Esophagus squamous epithelium (tissue), 5 donors: ENCODE measurements at places on chromosomes 13 and 19.

- no peak overlapping the region for H3K27ac ChIP-seq
- no peak for DNase-seq
- H3K4me1 ChIP-seq = peaks cover 14% of the 10 kb centered on the region
- no peak overlapping the region for H3K4me3 ChIP-seq
- no peaks in the 10 kb centered on the region for H3K27me3 ChIP-seq
These were observed 17.3 kb downstream of the DOT1L start for GRCh38 chr19:2180881-2181632.

GRCh38 chr13:109152941-109153340, 523.5 kb downstream of the MYO16 start:
- H3K36me3 ChIP-seq = no peaks in the 10 kb centered on the region
- no peaks in the 10 kb centered on the region for H3K27me3 ChIP-seq
- no peak overlapping the region for H3K27ac ChIP-seq
- H3K4me3 ChIP-seq = no peak overlapping the region

DNA sequence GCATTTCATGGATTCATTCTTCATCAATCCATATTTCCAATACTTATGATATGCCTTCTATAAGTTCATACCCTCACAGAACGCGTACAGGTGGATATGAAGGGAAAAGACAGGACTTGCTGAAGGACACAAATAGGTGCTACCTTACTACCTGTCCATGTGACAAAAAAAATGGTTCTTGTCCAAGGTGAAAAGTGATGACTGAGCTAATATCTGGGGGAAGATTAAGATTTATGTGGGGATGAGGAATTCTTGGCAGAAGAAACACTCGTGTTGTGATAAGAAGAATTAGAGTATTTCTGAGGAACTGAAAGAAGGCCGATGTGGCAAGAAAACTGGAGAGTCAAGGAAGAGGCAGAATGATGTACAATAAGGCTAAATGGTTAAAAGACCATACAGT, 356.4 kb upstream of the ATXN8OS start:
- no peak overlapping the region for H3K27ac ChIP-seq
- no peaks in the 10 kb centered on the region for H3K36me3 ChIP-seq
- DNase-seq = no peak

DNA sequence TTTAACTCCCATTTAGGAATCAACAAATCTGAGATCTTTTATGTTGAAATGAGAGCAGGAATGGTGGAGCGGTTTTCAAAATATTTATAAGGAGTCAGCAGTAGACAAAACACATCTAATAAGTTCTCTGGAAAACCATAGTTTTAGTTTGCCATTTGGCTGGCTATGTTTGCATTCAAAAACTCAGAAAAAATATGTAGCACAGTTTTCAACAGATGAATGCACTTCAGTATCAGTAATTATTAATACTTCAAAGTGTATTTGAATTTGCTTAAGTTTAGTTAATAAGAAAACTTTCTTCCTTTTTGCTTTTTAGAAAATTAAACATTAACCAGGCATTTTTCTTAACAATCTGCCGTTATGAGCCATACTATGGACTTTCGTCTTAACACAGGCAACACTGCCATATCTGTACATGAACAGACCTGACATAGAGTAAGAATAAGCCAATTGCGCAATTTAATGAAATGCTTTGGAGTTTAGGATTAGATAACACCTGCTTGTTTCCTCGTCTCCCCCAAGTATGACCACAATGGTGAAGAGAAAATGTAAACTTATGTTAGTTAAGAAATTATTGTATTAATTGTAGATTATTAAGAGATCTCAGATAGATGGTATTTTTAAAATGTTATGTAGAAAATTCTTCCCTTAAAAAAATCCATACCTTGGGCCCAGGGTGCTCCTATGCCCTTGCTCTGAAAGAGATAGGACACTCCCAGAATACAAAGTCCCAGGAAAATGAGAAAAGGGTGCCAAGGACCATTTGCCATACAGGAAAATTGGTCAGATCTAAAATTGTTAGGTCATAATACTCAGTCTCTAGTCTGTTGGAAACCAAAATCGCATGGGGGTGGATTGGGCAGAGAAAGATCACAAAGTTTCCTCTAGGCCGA, 552.3 kb upstream of the ARGLU1 start:
- no peak overlapping the region for H3K4me3 ChIP-seq
- H3K27ac ChIP-seq = no peak overlapping the region
- no peaks in the 10 kb centered on the region for H3K36me3 ChIP-seq
- H3K27me3 ChIP-seq = no peaks in the 10 kb centered on the region

DNA sequence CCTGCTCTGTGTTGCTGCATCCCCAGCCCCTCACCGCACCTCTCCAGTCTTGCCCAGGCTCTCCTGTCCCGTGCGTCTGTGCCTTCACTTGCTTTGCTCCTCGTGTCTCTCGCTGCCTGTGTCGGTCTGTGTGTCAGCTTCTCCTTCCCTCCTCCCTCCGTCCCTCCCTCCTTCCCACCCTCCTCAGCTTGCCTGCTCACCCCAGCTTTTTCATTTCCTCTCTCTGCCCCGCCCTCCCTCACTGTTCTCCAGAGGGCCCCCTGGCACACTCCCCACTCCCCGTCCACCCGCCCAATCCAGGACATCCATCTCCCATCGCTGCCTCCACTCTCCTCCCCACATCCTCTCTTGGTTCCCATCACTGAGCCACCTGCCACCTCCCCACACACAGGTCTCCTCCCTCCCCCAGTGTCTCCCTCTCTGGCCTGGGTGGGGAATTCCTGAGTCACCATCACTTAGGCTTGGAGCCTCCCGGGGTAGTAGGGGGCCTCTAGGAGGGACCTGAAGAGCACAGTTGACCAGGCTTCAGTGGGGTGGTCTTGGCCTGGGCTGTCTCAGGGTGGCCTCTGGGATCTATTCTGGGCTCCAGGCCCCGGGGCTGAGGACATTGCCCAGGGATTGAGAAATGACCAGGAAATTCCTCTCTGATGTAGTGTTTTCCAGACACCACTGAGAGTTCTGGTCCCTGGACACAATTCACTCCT, at the start of gene PTGIR:
TSS of gene PTGIR (minus strand) at position 132 of the 704 bp plus-strand sequence. CDS start 864 bp downstream, outside the sequence.
- peak within 1 kb of the TSS; percentile 84 for H3K27ac ChIP-seq
- H3K36me3 ChIP-seq = no peaks in the 10 kb centered on the region
- H3K4me1 ChIP-seq = peaks cover 65% of the 10 kb centered on the region

GRCh38 chr13:36794706-36795105, 24.3 kb upstream of the RFXAP start:
- H3K27ac ChIP-seq = no peak overlapping the region
- no peaks in the 10 kb centered on the region for H3K36me3 ChIP-seq
- DNase-seq = no peak
- no peaks in the 10 kb centered on the region for H3K27me3 ChIP-seq
- no peaks in the 10 kb centered on the region for H3K4me1 ChIP-seq

- no peaks in the 10 kb centered on the region for H3K27me3 ChIP-seq
- H3K4me3 ChIP-seq = no peak overlapping the region
- H3K4me1 ChIP-seq = no peaks in the 10 kb centered on the region
- no peak overlapping the region for H3K27ac ChIP-seq
- no peak for DNase-seq
- H3K36me3 ChIP-seq = no peaks in the 10 kb centered on the region
These were observed 274.1 kb upstream of the HTR2A start for GRCh38 chr13:47170971-47171370.

- no peak for DNase-seq
- H3K27me3 ChIP-seq = no peaks in the 10 kb centered on the region
- H3K4me1 ChIP-seq = peaks cover 12% of the 10 kb centered on the region
- no peak overlapping the region for H3K27ac ChIP-seq
These were observed 512.3 kb downstream of the MYO16 start for GRCh38 chr13:109141706-109142105.

DNA sequence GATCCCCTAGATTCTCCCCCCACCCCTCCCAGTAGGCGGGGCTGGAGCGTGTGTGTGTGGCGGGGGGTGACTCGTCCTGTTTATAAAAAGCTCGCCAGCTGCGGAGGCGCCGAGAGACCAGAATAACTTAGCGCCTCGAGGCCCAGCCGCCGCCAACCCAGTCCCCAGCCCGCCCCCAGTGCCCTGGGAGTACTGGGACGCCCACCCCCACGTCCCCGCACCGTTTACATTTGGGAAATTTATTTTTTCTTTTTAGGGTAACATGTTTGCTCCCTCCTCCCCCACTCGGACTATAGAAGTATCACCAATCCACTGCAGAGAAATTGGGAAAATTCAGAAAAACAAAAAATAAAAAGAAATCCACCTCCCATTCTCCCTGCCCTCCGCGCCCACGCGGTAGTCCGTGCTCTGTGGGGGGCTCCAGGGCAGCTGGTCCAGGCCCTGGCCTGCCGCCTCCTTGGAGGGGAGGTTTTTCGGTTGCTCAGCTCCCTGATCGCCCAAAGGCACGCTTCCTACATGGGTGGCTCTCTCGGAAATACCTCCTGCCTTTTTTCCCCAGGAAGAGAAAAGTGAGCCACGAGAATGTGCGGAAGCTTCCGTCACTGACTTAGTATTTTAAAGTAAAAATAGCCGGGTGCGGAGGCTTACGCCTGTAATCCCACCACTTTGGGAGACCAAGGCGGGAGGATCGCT, 1.5 kb upstream of the RAB3A start:
- DNase-seq = no peak
- H3K36me3 ChIP-seq = no peaks in the 10 kb centered on the region
- H3K4me3 ChIP-seq = peak overlapping the region; percentile 36
- peaks cover 19% of the 10 kb centered on the region for H3K4me1 ChIP-seq
- H3K27me3 ChIP-seq = no peaks in the 10 kb centered on the region

GRCh38 chr13:30173303-30173610, 134.1 kb downstream of the KATNAL1 start:
- peaks cover 6% of the 10 kb centered on the region for H3K4me1 ChIP-seq
- no peak overlapping the region for H3K4me3 ChIP-seq

- H3K27me3 ChIP-seq = no peaks in the 10 kb centered on the region
- DNase-seq = no peak
- H3K4me3 ChIP-seq = no peak overlapping the region
- H3K4me1 ChIP-seq = no peaks in the 10 kb centered on the region
These were observed 248.8 kb downstream of the SLITRK5 start for GRCh38 chr13:87919956-87920355.

GRCh38 chr13:20398459-20398858, 127.2 kb downstream of the CRYL1 start:
- no peak overlapping the region for H3K4me3 ChIP-seq
- peaks cover 39% of the 10 kb centered on the region for H3K4me1 ChIP-seq
- H3K27me3 ChIP-seq = no peaks in the 10 kb centered on the region
- no peak overlapping the region for H3K27ac ChIP-seq
- no peaks in the 10 kb centered on the region for H3K36me3 ChIP-seq

GRCh38 chr13:106879806-106880205, 311.9 kb upstream of the ARGLU1 start:
- DNase-seq = no peak
- H3K27ac ChIP-seq = no peak overlapping the region
- H3K4me1 ChIP-seq = no peaks in the 10 kb centered on the region
- H3K36me3 ChIP-seq = no peaks in the 10 kb centered on the region
- no peaks in the 10 kb centered on the region for H3K27me3 ChIP-seq

DNA sequence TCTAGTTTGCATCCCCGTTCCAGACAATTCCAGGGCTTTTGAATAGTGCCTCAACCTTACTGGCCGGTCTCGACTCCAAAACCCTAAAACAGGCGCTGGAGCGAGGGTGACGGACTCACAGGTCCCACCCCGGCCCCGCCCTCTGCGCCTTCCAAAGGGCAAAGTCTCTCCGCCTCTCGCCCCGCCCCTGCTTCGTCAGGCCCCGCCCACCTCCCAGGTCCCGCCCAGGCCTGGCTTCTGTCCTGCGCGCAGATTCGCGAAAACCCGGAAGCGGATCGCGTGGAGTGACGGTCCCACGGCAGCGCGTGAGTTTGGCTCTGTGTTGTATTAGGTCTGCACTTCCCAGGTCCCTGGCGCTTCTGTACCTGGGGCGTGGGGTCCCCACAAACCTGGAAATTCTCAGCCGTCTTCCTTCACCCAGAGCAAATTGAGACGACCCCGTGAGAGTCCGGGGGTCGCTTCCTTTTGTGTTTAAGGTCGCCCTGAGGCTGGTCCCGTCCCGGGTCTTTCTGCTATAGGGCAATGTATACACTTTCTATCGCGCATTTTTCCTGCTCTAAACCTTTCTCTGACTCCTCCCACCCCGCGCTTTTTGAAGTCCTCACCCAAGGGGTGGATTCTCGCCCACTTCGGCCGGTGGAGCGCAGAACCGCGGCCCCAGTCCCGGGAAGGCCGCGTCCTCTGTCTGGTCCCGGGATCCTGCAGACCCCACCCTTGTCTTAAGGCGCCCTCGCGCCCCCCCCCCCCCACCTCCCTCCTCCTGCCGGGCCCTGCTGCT, at the start of gene ZNF813:
TSS of gene ZNF813 (plus strand) at position 249 of the 778 bp plus-strand sequence. CDS start 16,090 bp downstream, outside the sequence.
- peak; percentile 51 for DNase-seq
- H3K36me3 ChIP-seq = no peaks in the 10 kb centered on the region
- H3K4me3 ChIP-seq = peak within 1 kb of the TSS; percentile 80
- H3K4me1 ChIP-seq = peaks cover 18% of the 10 kb centered on the region
- H3K27ac ChIP-seq = peak within 1 kb of the TSS; percentile 86
- no peaks in the 10 kb centered on the region for H3K27me3 ChIP-seq

DNA sequence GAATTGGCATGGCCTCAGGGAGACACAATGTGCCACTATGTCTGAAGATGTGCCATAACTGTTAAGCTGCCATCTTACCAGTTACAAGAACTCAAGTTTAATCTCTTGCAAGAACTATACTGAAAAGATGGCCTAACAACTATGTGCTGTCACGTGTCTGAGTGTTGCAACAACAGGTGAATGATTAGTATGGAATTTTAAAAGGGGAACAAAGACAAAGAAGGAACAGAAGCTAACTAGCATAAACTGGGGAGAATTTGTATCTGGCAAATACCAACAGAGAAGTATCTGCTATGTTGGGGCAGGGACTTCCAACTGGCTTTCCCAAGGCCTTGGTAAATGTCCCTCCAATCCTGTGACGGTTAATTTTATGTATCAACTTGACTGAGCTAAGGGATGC, 11.5 kb upstream of the ACOD1 start:
- H3K4me3 ChIP-seq = no peak overlapping the region
- no peak for DNase-seq
- H3K36me3 ChIP-seq = no peaks in the 10 kb centered on the region
- no peaks in the 10 kb centered on the region for H3K4me1 ChIP-seq
- H3K27me3 ChIP-seq = no peaks in the 10 kb centered on the region

GRCh38 chr13:26425443-26426358, 131.8 kb upstream of the WASF3 start:
- H3K4me1 ChIP-seq = peaks cover 4% of the 10 kb centered on the region
- H3K36me3 ChIP-seq = no peaks in the 10 kb centered on the region
- DNase-seq = no peak
- H3K27ac ChIP-seq = peak overlapping the region; percentile 60
- H3K4me3 ChIP-seq = no peak overlapping the region

- DNase-seq = no peak
- no peaks in the 10 kb centered on the region for H3K27me3 ChIP-seq
- no peak overlapping the region for H3K27ac ChIP-seq
- H3K36me3 ChIP-seq = no peaks in the 10 kb centered on the region
- H3K4me1 ChIP-seq = peaks cover 20% of the 10 kb centered on the region
These were observed 19.9 kb upstream of the GPR183 start for GRCh38 chr13:99327126-99327525.

DNA sequence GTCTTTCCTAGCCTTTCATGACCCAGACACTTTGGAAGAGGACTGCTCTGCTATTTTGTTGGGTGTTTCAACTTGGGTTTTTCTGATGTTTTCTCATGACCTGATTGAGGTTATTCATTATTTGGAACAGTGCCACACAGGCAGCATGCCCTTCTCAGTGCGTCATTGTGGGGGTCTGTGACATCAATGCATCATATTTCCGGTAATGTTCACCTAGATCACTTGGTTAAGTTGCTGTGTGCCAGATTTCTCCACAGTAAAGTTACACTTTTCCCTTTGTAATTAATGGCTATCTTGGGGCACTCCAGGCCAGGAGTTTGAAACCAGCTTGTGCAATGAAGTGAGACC, 124.4 kb downstream of the SIPA1L3 start:
- peaks cover 4% of the 10 kb centered on the region for H3K36me3 ChIP-seq
- no peak overlapping the region for H3K4me3 ChIP-seq
- H3K4me1 ChIP-seq = no peaks in the 10 kb centered on the region
